ENCODE measurements at places on chromosomes 7 and 10.
A peak's percentile ranks its signal among the peaks of the same experiment; 100 is the strongest.

- no peaks in the 10 kb centered on the region for H3K4me1 ChIP-seq
- H3K36me3 ChIP-seq = no peaks in the 10 kb centered on the region
- DNase-seq = no peak
- no peak overlapping the region for H3K4me3 ChIP-seq
Observed at GRCh38 chr7:94969434-94970084, 62.2 kb downstream of the PPP1R9A start.

DNA sequence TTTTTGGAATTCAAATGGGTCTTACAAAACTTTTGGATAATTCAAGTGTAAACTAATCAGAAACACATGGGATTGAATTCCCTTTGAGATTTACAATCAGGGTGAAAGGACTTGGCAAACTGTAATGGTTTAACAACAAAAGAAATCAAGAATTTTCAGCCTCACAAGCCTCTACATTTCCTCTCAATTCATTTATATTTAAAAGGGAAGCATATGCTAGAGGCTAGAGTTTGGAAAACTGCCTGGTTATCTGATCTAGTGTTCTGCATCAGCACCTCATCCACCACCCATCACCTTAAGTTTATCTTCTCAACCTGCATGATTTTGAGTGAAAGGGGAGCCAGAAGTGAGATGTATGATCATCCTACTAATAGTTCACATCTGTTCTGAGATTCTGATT, 120.7 kb downstream of the TES start:
- no peaks in the 10 kb centered on the region for H3K27me3 ChIP-seq
- no peak overlapping the region for H3K4me3 ChIP-seq
- H3K4me1 ChIP-seq = no peaks in the 10 kb centered on the region
- no peaks in the 10 kb centered on the region for H3K36me3 ChIP-seq
- no peak for DNase-seq
- H3K27ac ChIP-seq = no peak overlapping the region

DNA sequence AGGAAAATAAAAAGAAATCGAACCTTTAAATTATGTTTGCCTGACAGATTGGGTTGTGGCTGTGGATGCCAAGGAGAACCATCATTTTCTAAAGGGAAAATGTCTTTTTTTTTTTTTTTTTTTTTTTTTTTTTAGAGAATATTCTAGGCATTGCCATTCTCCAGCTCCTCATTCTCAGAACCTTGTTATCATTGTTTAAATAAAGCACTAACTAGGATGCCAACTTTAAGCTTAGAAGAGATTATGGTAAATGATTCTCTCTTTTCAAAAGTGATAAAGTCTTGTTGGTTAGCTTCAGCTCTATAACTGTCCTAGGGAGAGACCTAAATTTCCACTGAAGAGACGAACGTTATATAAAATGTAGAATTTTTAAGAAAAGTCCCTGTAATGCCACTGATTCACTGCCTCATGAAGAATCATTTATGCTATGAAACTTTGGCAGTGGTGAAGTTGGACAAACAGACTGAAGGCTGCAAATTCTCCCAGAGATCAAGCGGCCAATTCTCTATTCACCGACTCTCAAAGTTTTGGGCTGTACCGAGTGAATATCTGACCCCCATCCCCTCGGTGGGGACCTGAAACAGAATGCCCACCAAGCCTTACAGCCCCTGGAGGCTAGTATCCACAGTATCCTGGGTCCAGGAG, 207.9 kb upstream of the PITRM1 start:
- no peaks in the 10 kb centered on the region for H3K36me3 ChIP-seq
- no peak for DNase-seq
- no peaks in the 10 kb centered on the region for H3K4me1 ChIP-seq
- H3K27me3 ChIP-seq = peaks cover 31% of the 10 kb centered on the region
- H3K4me3 ChIP-seq = no peak overlapping the region

DNA sequence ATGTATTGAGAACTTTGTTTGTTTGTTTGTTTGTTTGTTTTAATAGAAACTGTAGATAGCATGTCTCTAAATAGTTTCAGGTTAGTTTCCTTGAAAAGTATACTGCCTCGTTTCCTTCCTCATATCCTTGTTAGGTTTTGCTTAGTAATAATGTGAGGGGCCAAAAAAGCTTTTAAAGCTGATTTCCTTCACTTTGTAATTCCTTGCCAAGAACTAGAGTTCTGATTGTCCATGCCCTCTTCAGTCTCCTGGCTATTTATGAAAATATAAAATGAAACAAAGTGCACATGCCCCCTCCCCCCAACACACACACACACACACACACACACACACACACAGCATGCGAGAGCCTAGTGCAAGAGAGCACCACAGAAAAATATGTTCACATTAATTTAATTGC, 115.8 kb downstream of the FZD1 start:
- H3K4me3 ChIP-seq = no peak overlapping the region
- no peak for DNase-seq
- no peak overlapping the region for H3K27ac ChIP-seq
- H3K27me3 ChIP-seq = no peaks in the 10 kb centered on the region
- H3K36me3 ChIP-seq = no peaks in the 10 kb centered on the region

GRCh38 chr7:37310327-37311080, 138.2 kb downstream of the ELMO1 start:
- peak overlapping the region; percentile 48 for H3K4me3 ChIP-seq
- H3K36me3 ChIP-seq = peaks cover 81% of the 10 kb centered on the region
- no peak for DNase-seq
- peak overlapping the region; percentile 89 for H3K27ac ChIP-seq
- H3K4me1 ChIP-seq = peaks cover 58% of the 10 kb centered on the region
- H3K27me3 ChIP-seq = no peaks in the 10 kb centered on the region

GRCh38 chr7:88758381-88759229, 895 bp upstream of the ZNF804B start:
- H3K36me3 ChIP-seq = no peaks in the 10 kb centered on the region
- H3K4me1 ChIP-seq = peaks cover 5% of the 10 kb centered on the region
- no peak overlapping the region for H3K27ac ChIP-seq
- DNase-seq = peak; percentile 20

GRCh38 chr7:31192986-31193385, 140.9 kb downstream of the ADCYAP1R1 start:
- H3K4me1 ChIP-seq = no peaks in the 10 kb centered on the region
- no peak for DNase-seq
- peaks cover 8% of the 10 kb centered on the region for H3K27me3 ChIP-seq
- H3K36me3 ChIP-seq = no peaks in the 10 kb centered on the region
- no peak overlapping the region for H3K4me3 ChIP-seq

- H3K4me3 ChIP-seq = no peak overlapping the region
- H3K4me1 ChIP-seq = no peaks in the 10 kb centered on the region
- H3K27ac ChIP-seq = no peak overlapping the region
- no peak for DNase-seq
- H3K27me3 ChIP-seq = no peaks in the 10 kb centered on the region
Observed at GRCh38 chr7:120828528-120828927, 29.4 kb downstream of the TSPAN12 start.

- H3K36me3 ChIP-seq = no peaks in the 10 kb centered on the region
- H3K4me1 ChIP-seq = peaks cover 23% of the 10 kb centered on the region
- no peak overlapping the region for H3K27ac ChIP-seq
- peaks cover 15% of the 10 kb centered on the region for H3K27me3 ChIP-seq
Observed at GRCh38 chr7:42886129-42886528, 25.7 kb downstream of the C7orf25 start.

DNA sequence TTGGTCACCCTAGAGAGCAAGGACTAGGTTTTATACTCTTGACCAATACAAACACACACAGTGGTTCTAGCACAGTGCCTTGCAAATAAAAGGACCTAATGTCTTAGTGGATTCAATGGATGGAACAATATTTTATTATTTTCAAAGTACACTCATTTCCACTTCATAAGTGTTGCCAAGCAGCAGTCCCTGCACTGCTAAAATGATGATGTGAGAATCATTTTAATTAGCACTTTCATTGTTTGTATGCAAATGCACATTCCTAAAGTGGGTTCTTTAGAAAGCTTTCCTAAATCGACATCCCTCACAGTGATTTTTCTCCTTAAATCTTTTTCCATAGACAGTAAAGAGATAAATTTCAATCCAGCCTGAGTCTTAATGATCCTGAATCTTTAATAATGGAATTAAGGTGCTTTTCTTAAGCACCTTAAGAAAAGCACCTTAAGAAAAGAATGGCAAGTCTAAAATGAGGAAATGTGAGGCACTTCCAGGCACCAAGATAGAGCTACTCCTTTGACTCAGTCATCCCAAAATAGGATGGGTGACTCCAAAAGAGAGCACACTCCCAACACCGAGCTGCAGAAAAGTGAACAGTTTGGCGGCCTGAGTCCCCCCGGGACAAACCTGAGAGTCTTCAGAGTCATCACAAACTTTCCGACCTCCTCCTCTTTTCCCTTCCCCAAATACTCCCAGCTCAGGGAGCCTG, 84.5 kb downstream of the SORBS1 start:
- DNase-seq = no peak
- peaks cover 11% of the 10 kb centered on the region for H3K27me3 ChIP-seq
- no peaks in the 10 kb centered on the region for H3K36me3 ChIP-seq
- H3K4me3 ChIP-seq = no peak overlapping the region
- no peaks in the 10 kb centered on the region for H3K4me1 ChIP-seq

DNA sequence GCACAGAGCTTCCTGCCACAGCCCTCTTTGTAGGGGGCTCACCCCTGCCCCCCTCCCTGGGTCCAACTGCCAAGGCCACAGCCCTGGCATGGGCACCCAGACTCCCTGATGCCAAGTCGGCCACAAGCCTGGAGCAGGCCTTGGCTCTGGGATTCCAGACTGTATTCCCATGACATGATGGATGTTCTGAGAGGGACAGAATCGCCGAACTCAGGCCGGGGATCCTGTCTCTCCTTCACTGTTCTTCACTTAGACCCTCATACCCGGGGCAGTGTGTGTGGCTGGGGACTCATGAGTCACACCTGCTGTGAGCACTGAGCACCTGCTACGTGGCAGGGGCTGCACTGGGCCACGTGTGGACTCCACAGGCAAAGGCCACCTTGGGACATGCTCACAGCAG, 7.9 kb downstream of the CALML5 start:
- DNase-seq = no peak
- H3K27me3 ChIP-seq = peaks cover 16% of the 10 kb centered on the region
- no peaks in the 10 kb centered on the region for H3K4me1 ChIP-seq
- H3K36me3 ChIP-seq = no peaks in the 10 kb centered on the region
- no peak overlapping the region for H3K4me3 ChIP-seq
- no peak overlapping the region for H3K27ac ChIP-seq

DNA sequence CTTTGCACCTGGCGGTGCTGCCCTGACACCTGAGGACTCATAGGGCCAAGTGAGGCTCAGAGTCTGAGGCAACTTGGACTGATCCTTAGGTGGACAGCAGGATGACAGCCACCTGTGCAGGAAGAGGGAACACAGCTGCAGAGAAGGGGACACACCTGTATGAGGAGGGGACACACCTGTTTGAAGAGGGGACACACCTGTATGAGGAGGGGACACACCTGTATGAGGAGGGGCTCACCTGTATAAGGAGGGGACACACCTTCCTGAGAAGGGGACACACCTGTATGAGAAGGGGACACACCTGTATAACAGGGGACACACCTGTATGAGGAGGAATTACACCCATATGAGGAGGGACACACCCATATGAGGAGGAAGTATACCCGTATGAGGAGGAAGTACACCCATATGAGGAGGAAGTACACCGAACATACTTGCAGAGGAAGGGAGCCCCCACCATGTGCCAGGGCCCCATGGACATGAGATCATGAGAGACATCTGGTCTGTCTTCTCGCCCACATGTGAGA, 285.9 kb downstream of the ADARB2 start:
- no peak overlapping the region for H3K4me3 ChIP-seq
- H3K27me3 ChIP-seq = no peaks in the 10 kb centered on the region
- no peak overlapping the region for H3K27ac ChIP-seq
- H3K4me1 ChIP-seq = peaks cover 3% of the 10 kb centered on the region
- no peaks in the 10 kb centered on the region for H3K36me3 ChIP-seq

DNA sequence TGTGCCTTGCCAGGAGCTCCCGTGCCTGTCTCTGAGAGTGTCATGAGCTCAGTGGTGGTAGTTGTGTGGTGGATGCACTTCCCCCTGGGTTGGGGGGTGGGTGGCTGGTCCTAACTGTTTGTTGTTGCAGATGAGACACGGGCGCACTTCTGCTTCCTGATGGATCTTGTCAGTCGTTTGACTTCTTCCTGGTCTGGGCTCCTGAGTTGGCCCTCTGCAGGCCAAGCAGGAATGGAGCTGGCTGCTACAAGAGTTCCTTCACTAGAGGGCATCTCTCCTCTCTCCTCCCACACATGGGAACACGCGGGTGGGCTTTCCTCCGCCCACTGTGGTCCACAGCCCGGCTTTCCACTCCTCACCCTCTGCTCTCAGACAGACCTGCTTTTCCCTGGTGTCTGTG, 82.0 kb downstream of the BMS1 start:
- H3K27ac ChIP-seq = no peak overlapping the region
- no peaks in the 10 kb centered on the region for H3K36me3 ChIP-seq
- no peak for DNase-seq
- H3K4me1 ChIP-seq = peaks cover 2% of the 10 kb centered on the region

- DNase-seq = peak; percentile 66
- H3K36me3 ChIP-seq = peaks cover 31% of the 10 kb centered on the region
- peaks cover 50% of the 10 kb centered on the region for H3K4me1 ChIP-seq
- peak overlapping the region; percentile 98 for H3K27ac ChIP-seq
Observed at GRCh38 chr10:119595676-119596515, 868 bp downstream of the TIAL1 start.

DNA sequence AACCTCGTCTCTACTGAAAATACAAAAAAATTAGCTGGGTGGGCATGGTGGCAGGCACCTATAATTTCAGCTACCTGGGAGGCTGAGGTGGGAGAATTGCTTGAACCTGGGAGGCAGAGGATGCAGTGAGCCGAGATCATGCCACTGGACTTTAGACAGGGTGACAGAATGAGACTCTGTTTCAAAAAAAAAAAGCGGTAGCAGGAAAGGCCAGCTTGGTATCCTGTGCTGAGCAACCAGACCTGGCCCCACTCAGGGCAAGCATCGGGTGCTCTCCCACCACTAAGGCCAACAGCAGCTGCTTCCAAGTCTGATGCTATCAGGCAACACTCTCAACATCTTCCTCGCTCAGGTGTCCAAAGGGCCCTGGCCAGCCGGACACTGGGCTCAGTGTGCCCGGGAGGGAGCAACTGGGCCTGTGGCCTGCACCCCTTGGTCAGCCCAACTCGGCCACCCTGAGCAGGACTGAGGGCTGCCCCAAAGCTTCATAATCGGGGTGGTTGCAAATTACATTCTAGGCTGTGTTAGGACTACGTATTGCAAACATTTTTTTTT, 44.3 kb upstream of the MSMB start:
- DNase-seq = no peak
- peaks cover 4% of the 10 kb centered on the region for H3K4me1 ChIP-seq
- no peak overlapping the region for H3K27ac ChIP-seq
- peaks cover 2% of the 10 kb centered on the region for H3K36me3 ChIP-seq
- no peaks in the 10 kb centered on the region for H3K27me3 ChIP-seq

GRCh38 chr7:24574386-24574785, 1.1 kb downstream of the PALS2 start:
- no peak for DNase-seq
- H3K4me3 ChIP-seq = peak overlapping the region; percentile 90
- H3K27ac ChIP-seq = peak overlapping the region; percentile 77
- H3K36me3 ChIP-seq = no peaks in the 10 kb centered on the region
- peaks cover 29% of the 10 kb centered on the region for H3K27me3 ChIP-seq
- H3K4me1 ChIP-seq = peaks cover 33% of the 10 kb centered on the region

GRCh38 chr7:27157702-27158431, 1.4 kb upstream of the HOXA7 start:
- H3K4me3 ChIP-seq = peak overlapping the region; percentile 48
- peak overlapping the region; percentile 80 for H3K27ac ChIP-seq
- H3K27me3 ChIP-seq = peaks cover 100% of the 10 kb centered on the region
- DNase-seq = peak; percentile 14
- H3K4me1 ChIP-seq = peaks cover 21% of the 10 kb centered on the region
- peaks cover 6% of the 10 kb centered on the region for H3K36me3 ChIP-seq

GRCh38 chr7:1640376-1641172, 29.5 kb upstream of the ELFN1 start:
- H3K4me1 ChIP-seq = no peaks in the 10 kb centered on the region
- peaks cover 22% of the 10 kb centered on the region for H3K27me3 ChIP-seq
- no peak for DNase-seq
- peaks cover 2% of the 10 kb centered on the region for H3K36me3 ChIP-seq
- no peak overlapping the region for H3K4me3 ChIP-seq
